ENCODE measurements at places on chromosomes 11 and 22.
A peak's percentile ranks its signal among the peaks of the same experiment; 100 is the strongest.

DNA sequence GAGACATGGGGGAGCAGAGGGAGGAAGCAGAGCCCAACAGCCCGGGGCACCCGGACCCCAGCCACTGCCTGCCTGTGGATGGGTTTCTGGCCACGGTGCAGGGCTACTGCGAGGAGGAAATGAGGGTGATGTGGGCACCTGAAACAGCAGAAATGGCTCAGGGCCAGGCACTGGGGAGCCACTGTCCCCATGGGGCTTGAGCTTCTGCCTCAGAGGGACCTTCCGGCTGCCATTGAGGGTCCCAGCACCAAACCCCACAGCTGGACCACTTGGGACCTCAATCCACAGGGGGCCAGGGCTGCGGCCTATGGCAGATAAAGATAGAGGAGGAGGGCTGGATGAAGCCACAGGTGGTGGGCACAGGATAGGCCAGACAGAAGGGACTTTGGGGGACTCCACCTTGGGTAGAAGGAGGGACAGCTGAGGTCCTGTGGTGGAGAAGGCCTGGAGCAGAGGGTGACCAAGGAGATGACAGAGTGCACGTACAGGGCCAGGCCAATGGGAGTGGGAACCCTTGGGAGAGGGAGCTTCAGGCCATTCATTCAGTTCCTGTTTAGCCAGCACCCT is 48.3 kb downstream of the NFAM1 start:
- DNase-seq = no peak

DNA sequence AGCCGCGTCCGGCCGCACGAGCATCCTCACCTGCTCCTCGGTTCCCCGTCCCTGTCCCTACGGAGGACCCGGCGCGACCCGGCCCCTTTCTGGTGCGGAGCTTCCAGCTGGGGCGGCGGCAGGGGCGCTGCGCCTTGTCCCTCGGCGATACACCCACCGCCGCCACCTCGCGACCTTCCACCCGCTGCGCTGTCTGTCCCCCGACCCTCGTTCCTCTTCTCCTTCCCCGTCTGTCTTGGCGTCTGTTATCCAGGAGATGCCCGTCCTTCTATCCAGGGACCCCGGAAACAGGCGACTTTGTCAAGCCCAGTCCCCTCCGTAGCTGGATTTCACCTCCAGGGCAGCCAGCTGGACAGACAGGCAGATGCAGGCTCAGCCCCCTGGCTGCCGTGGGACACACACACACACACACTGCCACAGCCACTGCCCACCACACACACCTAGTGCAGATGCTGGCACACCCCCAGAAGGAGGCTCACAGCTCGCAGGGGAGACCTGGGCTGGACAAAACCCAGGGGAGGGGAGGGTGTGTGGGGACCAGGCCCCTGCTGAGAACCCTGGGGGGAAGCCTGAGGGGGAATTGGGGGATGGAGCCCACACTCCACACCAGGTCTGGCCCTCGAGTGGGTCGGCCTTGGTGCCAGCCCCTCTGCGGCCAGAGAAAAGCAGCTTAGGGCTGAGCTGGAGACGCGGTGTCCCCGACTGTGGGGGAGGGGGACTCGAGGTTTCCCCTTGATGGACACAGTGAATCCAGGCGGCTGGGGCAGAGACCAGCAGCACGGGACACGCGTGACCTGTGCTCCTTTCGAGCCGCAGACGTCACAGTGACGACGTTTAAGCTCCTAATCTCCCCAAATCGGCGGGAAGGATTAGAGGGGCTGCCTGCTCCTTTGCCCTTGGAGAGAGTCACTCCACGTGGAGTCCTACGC is 788 bp downstream of the DRD4 start:
- DNase-seq = no peak

DNA sequence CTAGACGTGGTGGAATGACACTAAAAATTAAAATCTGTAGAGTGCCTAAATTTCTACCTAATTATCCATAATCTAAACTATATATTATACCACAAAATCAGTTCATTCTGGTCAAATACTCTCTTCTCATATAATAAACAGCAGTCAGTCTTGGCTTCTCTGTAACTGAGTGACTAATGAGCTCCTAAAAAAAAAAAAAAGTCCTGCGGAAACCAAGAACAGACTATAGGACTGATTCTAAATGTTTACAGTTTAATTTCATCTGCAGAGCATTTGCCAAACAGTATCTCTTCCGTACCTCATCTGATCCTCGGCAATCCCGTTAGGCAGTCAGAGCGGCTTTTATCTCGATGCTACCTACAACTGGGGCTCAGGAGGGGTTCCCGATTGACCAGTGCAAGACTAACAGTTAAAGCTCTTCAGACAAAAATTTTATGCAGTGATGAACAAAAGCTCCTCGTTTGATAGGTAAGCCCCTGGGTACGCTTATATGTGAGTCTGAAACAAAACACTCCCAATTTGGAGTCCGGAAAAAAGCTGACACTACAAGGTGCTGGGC is 686 bp downstream of the KIF18A start:
- no peak for DNase-seq

- DNase-seq = no peak
Observed at GRCh38 chr11:126410649-126411048, 55.2 kb downstream of the ST3GAL4 start.

- no peak for DNase-seq
Observed at GRCh38 chr11:131467645-131468394, 97.4 kb downstream of the NTM start.

DNA sequence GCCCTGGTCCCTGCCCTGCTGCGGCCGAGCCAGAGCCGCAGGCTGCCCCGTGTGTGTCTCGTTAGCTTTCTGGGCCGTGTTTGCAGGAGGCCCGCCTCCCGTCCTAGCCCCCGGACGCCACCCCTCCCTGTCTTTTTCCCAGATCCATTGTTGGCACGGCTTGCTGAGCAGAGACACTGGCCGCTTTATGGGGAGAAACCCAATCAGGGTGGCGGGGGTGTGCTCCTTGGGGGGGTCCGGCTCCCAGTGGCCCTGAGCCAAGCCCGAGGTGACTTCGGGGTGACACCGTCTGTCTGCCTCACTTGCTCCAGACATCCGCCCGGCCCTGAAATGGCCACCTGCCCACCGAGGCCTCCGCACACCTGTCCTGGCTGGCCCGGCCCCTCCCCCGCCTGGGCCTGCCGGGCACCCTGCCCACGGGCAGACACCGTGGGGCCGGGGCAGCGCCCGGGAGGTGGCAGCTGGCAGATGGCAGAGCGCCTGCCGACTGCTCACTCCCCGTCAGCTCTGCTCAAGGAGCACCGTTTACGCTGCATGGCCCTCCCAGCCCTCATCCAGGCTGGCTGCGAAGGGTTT is 43.1 kb upstream of the PPARA start:
- no peak for DNase-seq

- no peak for DNase-seq
Observed at GRCh38 chr11:126751242-126751641, 249.3 kb downstream of the KIRREL3 start.

GRCh38 chr11:122723576-122723975 is 68.1 kb downstream of the UBASH3B start:
- no peak for DNase-seq

- no peak for DNase-seq
Observed at GRCh38 chr22:42080287-42080686, 787 bp downstream of the SMDT1 start.

- no peak for DNase-seq
Observed at GRCh38 chr11:61077936-61078335, 24.4 kb upstream of the CD5 start.

DNA sequence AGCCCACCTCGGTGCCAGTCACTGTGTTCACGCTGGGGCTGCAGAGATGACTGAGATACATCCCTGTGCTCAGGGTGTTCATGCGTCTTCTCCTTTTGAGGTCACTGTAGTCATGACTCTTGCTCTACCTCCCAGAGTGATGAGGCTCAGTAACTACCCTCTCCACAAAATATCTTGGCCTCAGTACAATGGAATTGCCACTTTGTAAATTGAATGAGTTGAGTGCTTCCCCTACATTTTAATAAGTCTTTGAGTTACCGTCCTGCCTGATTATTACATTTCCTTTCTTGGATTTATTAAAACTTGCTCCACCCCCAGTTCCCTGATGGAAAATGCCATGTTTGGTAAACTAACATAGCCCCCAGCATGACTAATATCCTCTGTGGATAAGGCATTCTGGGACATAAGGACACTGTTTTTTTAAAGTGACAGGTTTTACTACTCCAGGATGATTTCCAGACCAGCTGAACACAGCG is 15.9 kb downstream of the PRSS23 start:
- DNase-seq = no peak

DNA sequence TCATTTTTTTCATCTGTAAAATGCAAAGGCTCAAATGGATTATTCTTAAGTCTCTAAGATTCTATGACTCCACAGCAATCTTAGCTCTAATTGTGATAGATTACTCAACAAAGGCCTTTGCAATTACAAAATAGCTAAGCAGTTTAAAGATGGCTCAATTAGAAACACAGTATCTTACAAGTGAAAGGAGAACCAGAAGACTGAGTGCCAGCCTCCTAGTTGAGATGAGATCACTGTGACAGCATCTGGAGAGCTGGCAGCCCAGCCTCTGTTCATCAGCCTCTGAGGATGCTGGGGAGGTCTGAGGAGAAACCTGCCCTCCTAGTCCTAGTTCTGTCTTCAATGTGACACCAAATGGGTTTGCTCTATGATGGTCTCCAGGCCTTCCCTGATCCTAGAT is 158.4 kb upstream of the NARS2 start:
- DNase-seq = no peak

GRCh38 chr11:113329725-113330124 is 15.3 kb downstream of the TTC12 start:
- no peak for DNase-seq

- DNase-seq = no peak
Observed at GRCh38 chr11:57338142-57338541, at the start of gene P2RX3. Gene P2RX3 (plus strand): TSS chr11:57338352. CDS start chr11:57338551, 199 bp downstream.

DNA sequence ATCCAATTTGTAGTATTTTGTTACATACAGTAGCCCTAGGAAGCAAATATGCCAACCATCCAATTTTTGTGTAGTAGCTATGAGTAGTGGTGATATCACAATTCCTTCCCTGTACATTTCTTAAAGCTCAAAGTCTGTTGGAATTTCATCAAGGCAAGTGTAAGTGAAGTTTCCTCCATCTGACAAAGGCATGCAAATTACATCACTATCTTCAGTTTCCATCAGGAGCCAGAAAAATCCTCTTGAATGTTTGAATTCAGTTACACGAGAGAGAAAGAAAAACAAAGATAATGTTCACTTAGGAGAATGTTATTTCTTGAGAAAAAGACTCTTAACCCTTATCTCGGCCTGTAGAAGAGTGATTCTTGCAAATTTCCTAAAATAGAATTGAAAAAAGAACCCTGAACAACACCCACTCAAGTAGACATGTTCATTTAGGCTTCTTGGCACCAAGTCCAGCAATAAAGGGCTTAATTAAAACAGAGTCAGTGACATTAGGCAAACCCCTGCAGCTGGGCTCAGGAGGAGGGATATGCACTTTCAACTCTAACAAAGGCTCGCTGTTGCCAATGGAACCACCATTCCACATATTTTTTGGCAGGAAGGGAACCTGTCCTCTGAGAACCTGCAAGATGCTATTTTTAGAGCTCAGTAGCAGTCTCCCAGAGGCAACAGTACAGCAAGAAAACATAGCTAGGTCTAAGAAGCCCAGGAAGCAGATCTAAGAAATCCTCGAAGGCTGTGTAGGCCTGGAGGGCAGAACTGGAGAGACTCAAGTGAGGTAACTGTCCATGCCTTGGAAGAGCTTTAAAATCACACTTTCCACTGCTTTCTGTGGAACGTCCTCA is 144.6 kb downstream of the CCDC81 start:
- no peak for DNase-seq

DNA sequence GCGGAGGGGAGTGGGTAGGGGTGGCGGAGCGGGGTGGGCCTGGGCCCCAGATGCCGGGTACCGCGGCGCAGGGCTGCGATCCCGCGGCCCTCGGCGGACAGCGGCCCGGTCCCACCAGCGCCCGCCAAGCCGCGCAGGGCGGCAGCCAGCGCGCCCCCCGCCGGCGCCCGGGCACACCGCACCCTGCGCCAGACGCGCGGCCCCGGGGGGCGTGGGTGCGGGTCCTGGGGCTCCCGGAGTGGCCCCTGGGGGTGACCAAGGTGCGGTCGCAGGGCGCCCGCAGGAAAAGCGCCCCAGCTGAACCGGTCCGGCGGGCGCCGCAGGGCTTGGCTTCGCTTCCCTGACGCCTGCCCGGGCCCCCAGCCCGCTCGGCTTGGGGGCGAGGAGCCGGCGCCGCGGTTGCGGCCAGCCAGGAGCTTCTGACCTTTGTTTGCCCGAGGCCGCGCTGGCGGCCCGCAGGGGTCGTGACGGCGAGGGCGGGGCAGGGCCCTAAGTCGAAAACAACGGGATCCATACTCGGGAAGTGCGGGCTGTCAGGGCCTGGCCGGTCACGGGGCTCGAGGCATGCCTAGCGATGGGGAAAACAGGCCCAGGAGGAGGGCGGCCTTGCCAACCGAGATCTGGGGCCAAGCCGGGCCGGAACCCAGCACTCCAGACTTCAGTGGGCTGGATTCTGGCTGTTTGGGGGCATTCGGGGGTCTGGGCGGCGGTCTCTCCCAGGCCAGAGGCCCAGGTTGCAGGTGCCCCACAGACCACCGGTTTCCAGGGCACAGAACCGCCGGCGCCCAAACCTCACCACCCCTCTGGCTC is 581 bp upstream of the AP5B1 start:
- DNase-seq = peak; percentile 82

DNA sequence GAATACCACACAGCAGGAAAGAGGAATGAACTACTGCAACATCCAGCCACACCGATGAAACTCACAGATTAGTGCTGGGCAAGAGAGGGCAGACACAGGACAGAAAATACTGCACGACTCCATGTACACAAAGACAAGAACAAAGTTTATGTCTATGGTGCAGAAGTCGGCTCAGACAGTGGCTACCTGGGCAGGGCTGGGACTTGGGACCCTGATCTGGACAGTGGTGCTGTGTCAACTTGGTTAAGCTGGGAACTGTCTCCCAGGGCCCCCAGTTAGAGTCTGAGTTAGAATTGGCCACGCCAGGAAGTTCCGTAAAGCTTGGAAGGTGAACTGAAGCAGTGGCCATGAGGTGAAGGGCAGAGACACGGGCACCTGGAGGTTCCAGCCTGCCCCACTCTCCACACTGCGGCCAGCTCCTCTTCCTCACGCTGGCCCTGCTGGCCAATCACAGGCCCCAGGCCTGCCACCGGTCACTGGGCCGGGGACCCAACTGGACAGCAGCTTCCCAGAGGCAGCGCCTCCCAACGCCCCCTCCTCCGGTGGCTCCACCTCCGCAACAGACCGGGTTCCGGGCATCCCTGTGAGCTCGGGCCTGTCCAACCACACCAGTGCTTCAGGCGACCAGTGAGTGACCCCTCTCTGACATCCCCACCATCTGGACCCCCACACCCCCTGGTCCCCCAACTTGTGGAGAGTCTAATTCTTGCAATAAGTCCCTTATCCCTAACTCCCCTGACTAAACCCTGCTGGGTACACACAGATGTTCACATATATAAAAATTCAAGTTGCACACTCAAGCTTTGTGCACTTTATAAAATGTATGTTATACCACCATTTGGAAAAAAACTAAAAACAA is 93.7 kb downstream of the MICAL3 start:
- no peak for DNase-seq

DNA sequence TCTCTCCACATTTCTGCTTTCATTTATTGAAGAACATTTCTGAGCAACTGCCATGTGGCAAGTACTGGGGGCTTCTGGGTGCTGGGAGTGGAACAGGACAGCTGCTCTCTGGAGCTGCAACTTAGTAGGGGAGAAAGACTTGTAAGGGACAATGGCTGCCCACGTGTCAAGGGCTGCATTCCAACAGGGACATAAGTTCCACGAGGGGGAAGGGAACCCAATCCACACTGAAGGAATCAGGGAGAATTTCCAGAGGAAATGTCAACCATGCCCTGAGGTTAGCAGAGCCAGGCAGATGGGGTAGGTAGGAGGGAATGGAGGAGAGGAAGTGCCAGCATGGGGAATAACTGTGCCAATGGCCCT is 1.7 kb downstream of the MAPK8IP2 start:
- no peak for DNase-seq

GRCh38 chr11:72805216-72805615 is 9.0 kb upstream of the ATG16L2 start:
- DNase-seq = no peak

Measured in iPS-NIHi11 (cell line).